ENCODE measurements at places on chromosomes 7 and 10.

GRCh38 chr10:124722798-124723783, 21.1 kb downstream of the FAM53B start:
- no peak overlapping the region for H3K27ac ChIP-seq
- no peak overlapping the region for H3K4me3 ChIP-seq
- DNase-seq, result no peak
- H3K4me1 ChIP-seq, result peaks cover 14% of the 10 kb centered on the region
- H3K27me3 ChIP-seq, result no peaks in the 10 kb centered on the region

- DNase-seq, result no peak
- no peak overlapping the region for H3K4me3 ChIP-seq
- peaks cover 12% of the 10 kb centered on the region for H3K36me3 ChIP-seq
- H3K27ac ChIP-seq, result peak overlapping the region; percentile 75
- no peaks in the 10 kb centered on the region for H3K27me3 ChIP-seq
Measured at GRCh38 chr7:116708248-116708647, 36.3 kb downstream of the MET start.

DNA sequence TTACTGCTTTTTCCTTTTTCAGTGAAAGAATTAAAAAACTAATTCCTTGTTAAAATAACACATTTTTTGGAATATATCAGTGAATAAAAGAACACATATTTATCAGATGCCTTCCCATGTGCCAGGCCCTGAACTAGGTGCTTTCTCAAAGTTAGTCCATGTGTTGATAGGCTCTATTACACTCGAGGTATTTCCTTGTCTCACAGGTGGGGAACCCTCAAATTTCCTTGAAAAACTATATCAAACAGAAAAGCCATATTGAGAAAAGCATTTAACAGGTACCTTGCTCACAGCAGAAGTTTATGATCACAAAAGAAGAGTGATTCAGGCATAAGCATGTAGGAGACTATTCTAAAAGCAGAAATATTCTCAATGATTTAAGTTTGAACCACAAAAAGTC, 75.6 kb upstream of the OGDHL start:
- no peak overlapping the region for H3K4me3 ChIP-seq
- no peak for DNase-seq
- H3K36me3 ChIP-seq, result peaks cover 62% of the 10 kb centered on the region

- no peaks in the 10 kb centered on the region for H3K36me3 ChIP-seq
- no peak overlapping the region for H3K27ac ChIP-seq
- no peaks in the 10 kb centered on the region for H3K4me1 ChIP-seq
Measured at GRCh38 chr10:129021594-129022304, 445.3 kb upstream of the MGMT start.

DNA sequence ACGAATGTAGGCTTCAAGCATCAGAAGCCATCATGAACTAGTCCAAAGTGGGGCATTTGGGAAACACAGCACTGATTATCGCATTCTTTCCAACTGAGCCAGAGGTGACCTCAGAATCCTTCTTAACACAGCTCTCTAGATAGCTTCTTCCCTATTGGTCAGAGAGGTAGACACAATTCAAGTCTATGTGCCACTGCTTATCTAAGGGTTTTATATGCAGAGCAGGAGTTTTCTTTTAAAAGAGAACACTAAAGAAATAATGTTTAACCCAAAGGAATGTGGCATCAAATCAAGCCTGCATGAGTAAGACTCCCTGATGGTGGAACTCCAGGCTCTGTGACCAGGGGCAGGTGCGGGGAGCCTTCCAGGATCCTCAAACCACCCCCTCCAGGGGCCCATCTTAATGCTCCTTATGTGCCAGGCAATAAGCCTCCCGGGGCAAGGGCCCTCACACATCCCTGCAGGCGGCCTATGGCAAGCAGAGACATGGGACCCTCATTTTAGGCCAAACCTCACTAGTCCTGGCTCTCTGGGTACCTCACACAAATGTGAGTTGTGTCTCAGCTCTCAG, 13.8 kb downstream of the HSPA12A start:
- H3K4me3 ChIP-seq, result no peak overlapping the region
- no peaks in the 10 kb centered on the region for H3K36me3 ChIP-seq
- peaks cover 3% of the 10 kb centered on the region for H3K4me1 ChIP-seq
- H3K27me3 ChIP-seq, result no peaks in the 10 kb centered on the region

GRCh38 chr7:96093435-96093834, 228.5 kb downstream of the SLC25A13 start:
- H3K4me1 ChIP-seq, result peaks cover 35% of the 10 kb centered on the region
- no peaks in the 10 kb centered on the region for H3K27me3 ChIP-seq
- no peaks in the 10 kb centered on the region for H3K36me3 ChIP-seq
- no peak overlapping the region for H3K4me3 ChIP-seq
- DNase-seq, result peak; percentile 84

GRCh38 chr7:135800560-135800959, 51.9 kb upstream of the FAM180A start:
- H3K4me3 ChIP-seq, result 0 out of 2 replicates have a peak overlapping the region, but pooled peaks have one; percentile 6
- H3K36me3 ChIP-seq, result no peaks in the 10 kb centered on the region
- no peaks in the 10 kb centered on the region for H3K27me3 ChIP-seq
- DNase-seq, result no peak

DNA sequence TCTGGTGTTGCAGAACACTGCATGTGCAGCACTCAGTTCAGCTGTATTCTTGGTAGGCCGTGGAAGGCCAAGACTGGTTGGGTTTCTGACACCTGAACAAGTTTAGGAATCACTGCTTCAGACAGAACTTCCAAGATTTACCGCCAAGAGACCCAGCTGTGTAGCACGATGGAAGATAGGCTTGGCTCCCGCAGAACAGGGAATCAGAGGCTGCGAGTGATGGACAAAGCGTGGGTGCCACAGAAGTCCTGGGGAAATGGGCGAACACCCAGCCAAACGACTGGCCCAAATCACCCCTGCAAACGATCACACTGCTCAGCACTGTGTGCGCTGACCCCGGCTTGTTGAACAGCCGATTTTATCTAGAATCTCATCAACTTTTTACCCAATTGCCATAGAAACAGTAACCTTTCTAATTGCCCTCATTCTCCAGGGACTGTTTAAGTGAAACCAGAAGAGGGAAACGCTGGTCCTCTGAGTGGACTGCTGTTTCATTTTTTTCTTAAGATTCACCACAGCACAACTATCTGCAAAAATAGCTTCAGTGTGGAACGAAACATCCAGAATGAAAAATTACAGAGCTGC, 17.9 kb downstream of the ZFAND2A start:
- peaks cover 1% of the 10 kb centered on the region for H3K4me1 ChIP-seq
- no peaks in the 10 kb centered on the region for H3K27me3 ChIP-seq
- H3K36me3 ChIP-seq, result no peaks in the 10 kb centered on the region
- no peak overlapping the region for H3K27ac ChIP-seq
- DNase-seq, result no peak

DNA sequence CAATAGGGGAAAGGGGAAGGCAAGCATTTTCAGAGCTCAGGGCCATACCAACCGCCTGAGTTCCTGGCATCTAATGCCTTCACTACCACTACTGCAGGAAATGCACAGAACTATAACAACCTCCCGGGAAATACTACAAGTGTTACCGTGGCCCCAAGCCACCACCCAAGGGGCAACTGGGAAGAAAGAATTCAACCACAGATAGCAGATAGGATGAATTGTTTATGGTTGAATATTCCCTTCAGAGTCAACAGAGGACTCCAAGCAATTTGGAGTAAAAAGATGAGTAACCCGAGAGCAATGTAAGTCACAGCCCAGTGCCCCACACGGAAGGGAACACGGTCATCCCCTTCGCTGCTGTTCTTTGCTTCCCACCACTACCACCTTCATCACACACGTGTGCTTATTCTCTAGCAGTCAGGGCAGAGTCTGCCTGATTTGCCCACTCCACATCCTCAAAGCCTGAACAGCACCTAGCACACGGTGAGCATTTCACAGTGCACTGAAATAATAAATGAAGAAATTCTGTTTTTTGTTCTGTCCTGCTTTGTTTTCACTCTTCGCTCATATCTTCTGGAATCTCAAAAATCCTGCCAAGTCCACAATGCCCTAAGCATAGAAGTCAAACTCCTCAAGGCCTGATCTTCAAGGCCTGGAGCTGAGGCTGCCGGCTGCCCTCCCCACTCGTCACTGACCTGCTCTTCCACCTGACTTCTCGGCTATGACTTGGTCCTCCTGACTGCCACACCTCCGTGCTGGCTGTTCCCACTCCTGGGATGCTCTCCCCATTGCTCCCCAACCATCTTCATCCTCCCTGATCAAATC, 221.1 kb downstream of the KCNMA1 start:
- H3K27me3 ChIP-seq, result no peaks in the 10 kb centered on the region
- peak; percentile 100 for DNase-seq
- H3K36me3 ChIP-seq, result no peaks in the 10 kb centered on the region
- H3K27ac ChIP-seq, result peak overlapping the region; percentile 76
- H3K4me3 ChIP-seq, result peak overlapping the region; percentile 3

GRCh38 chr10:89207181-89207800, at the start of gene CH25H:
CH25H (minus strand) TSS chr10:89207317; CDS start chr10:89207292, 25 bp downstream.
- peak; percentile 14 for DNase-seq
- no peaks in the 10 kb centered on the region for H3K27me3 ChIP-seq
- H3K36me3 ChIP-seq, result no peaks in the 10 kb centered on the region
- no peaks in the 10 kb centered on the region for H3K4me1 ChIP-seq
- no peak within 1 kb of the TSS for H3K27ac ChIP-seq

DNA sequence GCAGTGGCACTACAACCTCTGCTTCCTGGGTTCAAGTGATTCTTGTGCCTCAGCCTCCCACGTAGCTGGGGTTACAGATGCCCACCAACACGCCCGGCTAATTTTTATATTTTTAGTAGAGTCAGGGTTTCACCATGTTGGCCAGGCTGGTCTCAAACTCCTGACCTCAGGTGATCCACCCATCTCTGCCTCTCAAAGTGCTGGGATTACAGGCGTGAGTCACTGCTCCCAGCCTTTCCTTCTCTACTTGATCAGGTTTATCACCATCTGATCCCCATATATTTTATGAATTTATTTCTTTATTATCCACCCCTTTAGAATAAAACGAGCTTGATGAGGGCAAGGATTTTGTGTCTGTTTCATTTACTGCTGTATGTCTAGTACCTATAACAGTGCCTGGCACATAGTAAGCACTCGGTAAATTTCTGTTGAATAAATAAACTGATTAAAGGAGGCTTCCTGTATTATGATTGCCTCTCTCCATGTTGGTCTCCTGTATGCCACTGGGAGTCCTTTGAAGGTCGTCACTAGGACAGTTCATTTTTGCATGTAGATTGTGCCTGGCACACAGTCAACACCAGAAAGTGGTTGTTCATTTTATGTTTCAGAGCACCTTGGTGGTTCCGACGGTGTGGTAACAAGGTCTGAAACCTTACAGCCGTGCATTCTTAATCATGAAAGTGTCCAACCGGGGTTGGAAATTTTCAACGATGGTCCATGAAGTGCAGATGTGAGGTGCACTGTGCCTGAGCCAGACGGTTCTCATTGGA, 9.6 kb upstream of the EIF3A start:
- DNase-seq, result no peak
- H3K27ac ChIP-seq, result peak overlapping the region; percentile 79
- no peak overlapping the region for H3K4me3 ChIP-seq
- H3K27me3 ChIP-seq, result no peaks in the 10 kb centered on the region
- H3K36me3 ChIP-seq, result no peaks in the 10 kb centered on the region

DNA sequence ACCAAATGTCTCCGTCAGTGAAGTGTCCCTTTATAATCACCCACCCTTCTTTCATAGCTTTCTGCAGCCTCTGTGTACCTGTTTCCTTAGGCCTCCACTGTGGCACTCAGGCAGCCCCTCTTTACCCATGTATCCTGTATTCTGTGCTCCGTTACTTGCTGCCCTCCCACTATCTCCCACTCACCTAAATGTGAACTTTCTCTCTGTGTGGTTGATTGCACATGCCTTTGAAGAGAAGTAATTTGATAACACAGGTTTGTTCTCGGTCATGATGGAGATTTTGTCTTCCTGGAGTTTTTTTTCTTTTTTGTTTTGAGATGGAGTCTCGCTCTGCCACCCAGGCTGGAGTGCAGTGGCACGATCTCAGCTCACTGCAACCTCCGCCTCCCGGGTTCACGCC, 61.5 kb downstream of the REEP3 start:
- H3K27ac ChIP-seq, result no peak overlapping the region
- no peaks in the 10 kb centered on the region for H3K27me3 ChIP-seq
- peaks cover 5% of the 10 kb centered on the region for H3K4me1 ChIP-seq
- no peaks in the 10 kb centered on the region for H3K36me3 ChIP-seq

- DNase-seq, result no peak
Measured at GRCh38 chr10:77358656-77359055, 279.0 kb downstream of the KCNMA1 start.

DNA sequence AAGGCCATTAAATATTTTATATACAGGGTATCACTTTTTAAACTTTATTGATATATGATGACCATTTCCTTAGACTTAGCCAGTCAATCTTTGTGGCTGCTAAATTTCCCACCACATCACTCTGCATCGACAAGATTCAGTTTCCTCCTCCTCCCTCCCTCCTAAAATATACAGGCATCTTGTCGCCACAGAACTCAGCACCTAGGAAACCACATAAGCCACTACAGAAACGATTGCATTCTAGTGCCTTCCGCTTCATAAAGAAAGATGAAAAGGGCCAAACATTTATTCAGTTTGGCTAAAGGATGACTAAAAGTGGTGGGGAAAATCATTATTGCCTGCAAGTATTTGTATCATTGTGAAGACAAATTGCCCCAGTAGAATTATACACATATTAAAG, 30.7 kb downstream of the ERCC6 start:
- H3K4me1 ChIP-seq, result peaks cover 11% of the 10 kb centered on the region
- H3K4me3 ChIP-seq, result no peak overlapping the region
- DNase-seq, result no peak
- H3K27ac ChIP-seq, result no peak overlapping the region
- H3K36me3 ChIP-seq, result peaks cover 18% of the 10 kb centered on the region
- no peaks in the 10 kb centered on the region for H3K27me3 ChIP-seq

GRCh38 chr10:70459061-70459773, 17.7 kb upstream of the NODAL start:
- no peak overlapping the region for H3K27ac ChIP-seq
- no peaks in the 10 kb centered on the region for H3K36me3 ChIP-seq
- H3K27me3 ChIP-seq, result no peaks in the 10 kb centered on the region
- DNase-seq, result no peak
- peaks cover 27% of the 10 kb centered on the region for H3K4me1 ChIP-seq
- no peak overlapping the region for H3K4me3 ChIP-seq

DNA sequence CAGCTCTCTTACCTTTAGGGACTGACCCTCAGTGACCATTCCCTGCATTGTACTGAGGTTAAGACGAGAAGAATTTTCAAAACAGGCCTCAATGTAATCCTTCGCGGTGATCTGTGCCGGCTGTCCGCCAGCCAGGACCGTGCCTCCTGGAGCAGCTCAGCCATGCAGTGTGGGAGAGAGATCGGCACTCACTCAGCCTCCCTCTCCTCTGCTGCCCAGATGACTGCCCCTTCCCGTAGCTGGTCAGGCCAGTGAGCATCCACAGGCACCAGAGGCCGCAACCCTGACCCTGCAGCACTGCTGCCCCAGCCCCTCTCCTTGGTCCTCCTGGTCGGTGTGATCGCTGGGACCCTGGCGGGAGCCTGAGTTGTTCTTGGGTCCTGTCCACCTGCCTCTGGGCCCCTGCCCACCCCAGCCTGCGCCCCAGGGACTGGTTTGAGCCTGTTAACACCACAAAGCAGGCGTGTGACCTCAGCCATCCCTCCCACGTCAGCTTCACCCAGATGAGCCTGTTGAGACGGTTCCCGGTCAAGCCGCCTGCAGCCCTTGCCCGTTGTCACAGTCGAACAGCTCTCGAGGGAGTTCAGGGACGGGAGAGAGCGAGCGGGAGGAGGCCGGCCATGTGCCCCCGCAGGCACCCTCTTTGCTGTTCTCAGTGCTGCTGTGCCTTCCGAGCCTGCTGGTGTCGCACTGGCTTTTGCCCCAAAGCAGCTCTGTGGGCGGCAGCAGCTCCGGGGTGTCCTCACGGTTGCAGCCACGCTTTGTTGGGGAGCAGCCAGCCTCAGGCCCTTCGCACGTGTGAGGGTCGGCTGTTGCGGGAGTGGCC, 37.2 kb downstream of the NKX6-2 start:
- H3K27me3 ChIP-seq, result no peaks in the 10 kb centered on the region
- DNase-seq, result no peak
- H3K36me3 ChIP-seq, result no peaks in the 10 kb centered on the region

- H3K4me3 ChIP-seq, result no peak overlapping the region
- DNase-seq, result no peak
- H3K27ac ChIP-seq, result no peak overlapping the region
Measured at GRCh38 chr10:97510686-97511085, 12.0 kb downstream of the UBTD1 start.

Data from PC-3 (cell line).